Activated CD4-positive, alpha-beta T cell treated with anti-CD3 and anti-CD28 coated beads, Interleukin-2, Interleukin-4, amounts not matched to agents 100 ng/mL and 50 ng/mL, durations not matched to agents 16 hours and 8 hours (primary cell): ENCODE measurements at places on chromosomes 1 and 21.

- DNase-seq: no peak
Measured at GRCh38 chr1:90204780-90205179, 209.9 kb downstream of the ZNF326 start.

DNA sequence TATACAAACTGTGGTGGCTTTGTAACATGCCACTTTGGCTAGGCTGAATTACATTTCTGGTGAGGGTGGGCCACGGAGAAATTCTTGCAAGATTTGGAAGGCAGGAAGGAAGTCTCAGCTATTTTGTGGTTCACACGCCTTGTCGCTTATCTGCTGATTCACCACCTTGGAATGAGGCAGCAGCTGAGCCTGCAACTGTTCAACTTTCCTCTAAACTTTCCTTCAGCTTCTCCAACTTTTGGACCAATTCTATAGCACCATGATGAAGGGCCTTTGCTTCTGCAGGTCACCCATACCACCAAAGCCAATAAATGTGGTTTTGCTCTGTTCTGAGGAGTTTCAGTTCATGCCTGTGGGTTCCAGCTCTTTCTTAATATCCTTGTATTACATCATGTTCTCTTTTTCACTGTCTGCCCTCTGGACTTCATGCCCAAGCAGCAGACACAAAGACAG lies 337.6 kb upstream of the SNX7 start:
- peak; percentile 28 for DNase-seq

GRCh38 chr1:174358344-174358743 lies 89.4 kb upstream of the GPR52 start:
- DNase-seq: no peak

- no peak for DNase-seq
Measured at GRCh38 chr1:56291374-56291919, 287.9 kb downstream of the PLPP3 start.

DNA sequence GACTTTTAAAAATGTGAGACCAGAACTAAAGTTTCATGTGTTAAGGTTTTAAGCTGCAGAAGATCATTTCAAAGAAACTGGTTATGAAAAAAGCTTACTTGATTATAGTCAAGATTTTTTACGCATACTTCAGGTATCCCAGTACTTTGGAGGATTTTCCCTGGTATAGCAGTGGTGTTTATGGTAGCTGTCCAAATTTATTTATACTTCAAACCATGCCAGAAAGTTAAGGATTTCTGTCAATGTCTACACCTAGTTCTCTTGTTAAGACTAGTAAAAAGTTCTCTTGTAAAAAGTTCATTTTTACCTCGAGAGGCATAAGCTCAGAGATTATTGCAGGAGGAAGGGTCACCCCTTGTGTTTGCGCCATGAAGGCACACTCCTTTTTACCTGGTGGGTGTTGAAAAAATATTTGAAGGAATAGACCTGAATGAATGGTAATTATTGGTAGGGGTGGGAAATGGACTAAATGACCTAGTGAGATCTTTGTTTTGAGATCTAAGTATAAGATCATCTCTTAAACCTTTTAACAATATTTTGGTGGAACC lies 2.8 kb downstream of the DYRK1A start:
- no peak for DNase-seq

GRCh38 chr1:189616893-189617292 lies 860.8 kb downstream of the BRINP3 start:
- no peak for DNase-seq

GRCh38 chr1:241375886-241376285 lies 18.9 kb upstream of the RGS7 start:
- DNase-seq: no peak

DNA sequence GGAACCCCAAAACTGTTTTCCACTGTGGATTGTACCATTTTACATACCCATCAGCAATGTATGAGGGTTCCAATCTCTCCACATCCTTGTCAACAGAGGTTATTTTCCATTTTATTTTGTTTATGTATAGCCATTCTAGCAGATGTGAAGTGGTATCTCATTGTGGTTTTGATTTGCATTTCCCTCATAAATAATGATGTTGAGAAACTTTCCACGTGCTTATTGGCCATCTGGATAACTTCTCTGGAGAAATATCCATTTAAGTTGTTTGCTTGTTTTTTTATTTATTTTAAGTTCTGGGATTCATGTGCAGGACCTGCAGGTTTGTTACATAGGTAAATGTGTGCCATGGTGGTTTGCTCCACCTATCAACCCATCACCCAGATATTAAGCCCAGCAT lies 280.2 kb upstream of the USP25 start:
- DNase-seq: no peak

DNA sequence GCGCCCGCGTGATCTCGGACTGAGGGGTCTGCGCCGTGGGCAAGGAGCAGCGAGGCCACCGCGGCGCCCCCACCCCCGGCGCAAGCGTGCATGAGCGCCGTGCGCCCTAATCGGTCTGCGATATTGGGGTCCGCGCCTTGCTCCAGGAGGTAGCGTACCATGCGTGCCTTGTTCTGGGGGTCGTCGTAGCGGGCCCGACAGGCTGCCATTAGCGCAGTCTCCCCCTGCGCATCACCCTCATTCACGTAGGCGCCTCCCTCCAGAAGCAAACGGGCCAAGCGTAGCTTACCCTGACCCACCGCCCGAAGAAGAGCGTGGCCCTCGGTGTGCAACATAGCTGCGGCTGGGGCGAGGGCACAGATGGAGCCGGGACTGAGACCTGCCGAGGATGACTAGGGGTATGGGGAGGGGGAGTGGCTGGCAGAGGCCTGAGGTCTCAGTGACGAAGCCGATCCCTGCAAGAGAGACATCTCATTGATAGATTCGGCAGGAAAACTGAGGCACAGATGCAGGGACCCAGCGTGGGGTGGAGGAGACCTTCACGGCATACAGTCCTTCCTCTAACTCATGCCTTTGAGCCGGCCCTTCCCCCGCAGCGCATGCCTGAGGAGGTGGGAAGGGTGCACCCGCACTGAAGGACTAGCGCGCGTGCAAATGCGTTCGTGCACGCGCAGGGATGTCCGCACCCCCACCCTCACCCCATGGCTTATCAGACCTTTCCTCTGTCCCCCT lies 2.8 kb downstream of the ANKRD34A start:
- DNase-seq: peak; percentile 54

DNA sequence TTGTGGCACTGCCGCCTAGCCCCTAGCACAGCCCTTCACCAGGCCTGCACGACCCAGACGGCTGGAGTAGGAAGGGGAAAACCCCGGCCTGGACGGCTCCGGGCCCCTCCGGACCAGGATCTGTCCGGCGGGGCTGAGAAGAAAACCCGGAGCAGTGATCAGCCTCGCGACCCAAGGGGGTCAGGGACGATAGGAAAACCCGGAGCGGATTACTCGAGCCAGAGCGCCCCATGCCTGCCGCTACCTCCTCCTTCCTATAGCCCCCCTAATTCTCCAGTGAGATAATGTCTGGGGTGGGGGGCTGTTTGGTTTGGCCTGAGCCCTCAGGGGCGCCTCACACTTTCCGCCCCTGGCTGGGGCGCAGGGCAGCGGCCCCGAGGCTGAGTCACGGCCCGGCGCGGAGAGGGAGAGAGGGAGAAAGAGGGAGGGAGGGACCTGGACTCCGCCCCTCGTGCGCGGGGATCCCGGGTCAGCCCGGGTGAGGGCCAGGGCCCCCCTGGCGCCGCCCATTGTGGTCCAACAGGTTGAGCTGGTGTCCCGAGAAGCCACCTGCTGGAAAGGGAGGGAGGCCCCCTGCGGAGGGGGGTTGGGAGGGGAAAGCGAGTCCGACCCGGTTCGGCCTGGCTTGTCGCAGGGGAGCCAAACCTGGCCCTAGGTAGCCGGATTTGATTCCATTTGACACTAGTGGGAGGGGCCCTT lies 1.7 kb upstream of the ZBTB7B start:
- DNase-seq: peak; percentile 86

- no peak for DNase-seq
Measured at GRCh38 chr1:173164686-173165085, 42.4 kb downstream of the TNFSF4 start.

DNA sequence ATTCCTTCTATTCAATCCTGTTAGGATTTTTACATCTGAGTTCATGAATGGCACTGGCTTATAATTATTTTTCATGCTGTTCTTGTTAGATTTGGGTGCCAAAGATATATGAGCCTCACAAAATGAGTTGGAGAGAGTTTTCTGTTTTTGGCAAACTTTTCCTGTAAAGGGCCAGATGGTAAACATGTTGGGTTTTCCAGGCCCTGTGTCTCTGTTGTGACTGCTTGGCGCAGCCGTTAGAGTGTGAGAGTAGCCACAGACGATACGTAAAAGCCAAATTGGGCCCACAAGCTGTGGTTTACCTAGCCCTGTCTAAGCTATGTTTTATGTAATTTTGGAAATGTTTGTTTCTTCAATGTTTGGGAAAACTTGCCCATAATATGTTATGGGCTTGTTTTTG lies 15.6 kb upstream of the CA6 start:
- DNase-seq: no peak

- DNase-seq: no peak
Measured at GRCh38 chr1:42469727-42470126, 6.6 kb downstream of the CCDC30 start.

- peak; percentile 93 for DNase-seq
Measured at GRCh38 chr21:45078877-45079281, 4.5 kb downstream of the ADARB1 start.

- DNase-seq: no peak
Measured at GRCh38 chr1:160740133-160740688, 1.2 kb downstream of the SLAMF7 start.

DNA sequence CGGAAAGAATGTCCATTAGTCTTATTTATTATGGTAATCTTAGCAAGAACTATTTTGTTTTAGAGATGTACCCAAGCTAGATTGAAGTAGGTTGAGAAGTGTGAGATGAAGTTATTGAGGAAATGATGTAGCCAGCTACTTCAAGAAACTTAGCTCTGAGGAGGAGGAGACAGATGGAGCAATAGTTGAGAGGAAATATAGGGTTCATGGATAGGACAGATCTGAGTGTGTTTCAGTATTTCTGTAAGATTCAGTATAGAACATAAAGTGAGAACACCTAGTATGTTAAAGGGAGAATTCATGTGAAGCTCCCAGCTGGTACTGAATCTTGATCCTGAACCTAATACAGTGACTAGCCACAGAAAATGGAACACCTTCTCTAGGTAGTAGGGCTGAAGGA lies 28.9 kb downstream of the TSNAX start:
- no peak for DNase-seq

DNA sequence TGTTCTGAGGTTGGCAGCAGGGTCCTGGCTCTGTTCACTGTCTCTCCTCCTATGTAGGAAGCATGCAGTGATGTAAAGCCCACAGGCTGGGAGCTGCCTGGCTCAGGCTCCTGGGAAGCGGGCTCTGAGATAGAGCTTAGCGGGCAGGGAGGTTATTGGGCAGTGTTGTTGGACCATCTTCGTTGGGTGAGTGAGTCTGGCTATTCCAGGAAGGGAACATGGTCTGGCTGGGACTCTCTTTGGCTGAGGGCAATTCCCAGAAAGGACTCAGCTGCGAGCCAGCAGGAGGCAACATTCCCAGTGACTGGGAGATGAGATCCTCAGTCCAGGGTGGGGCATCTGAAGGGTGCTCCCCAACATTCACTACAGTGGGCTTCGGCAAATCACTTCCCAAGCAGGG lies 96.2 kb downstream of the CCDC185 start:
- DNase-seq: no peak

DNA sequence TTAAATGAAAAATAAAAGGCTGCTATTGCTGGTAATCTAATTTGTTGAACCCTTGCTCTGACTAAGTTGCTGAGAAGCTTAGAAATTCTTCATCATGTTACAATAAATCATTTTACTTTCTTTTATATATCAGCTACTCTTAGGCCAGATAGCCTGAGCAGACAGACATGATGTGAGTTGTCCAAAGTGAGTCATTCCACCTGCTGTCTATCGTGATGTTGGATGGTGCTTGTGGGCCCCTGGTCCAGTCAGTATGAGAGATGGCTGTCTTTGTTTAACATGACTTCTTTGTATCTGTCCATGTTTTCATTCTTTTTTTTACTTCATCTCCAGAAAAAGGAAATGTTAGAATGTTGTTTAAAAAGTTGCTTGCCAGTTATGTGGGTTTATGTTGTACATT lies 188.8 kb downstream of the ADGRL2 start:
- DNase-seq: no peak

- DNase-seq: no peak
Measured at GRCh38 chr1:175287849-175288248, 95.3 kb upstream of the KIAA0040 start.

GRCh38 chr1:223109581-223110026 lies 33.4 kb downstream of the TLR5 start:
- DNase-seq: peak; percentile 35

- no peak for DNase-seq
Measured at GRCh38 chr1:58926152-58926551, 142.3 kb upstream of the JUN start.
